ENCODE measurements at places on chromosomes 16 and 17.

DNA sequence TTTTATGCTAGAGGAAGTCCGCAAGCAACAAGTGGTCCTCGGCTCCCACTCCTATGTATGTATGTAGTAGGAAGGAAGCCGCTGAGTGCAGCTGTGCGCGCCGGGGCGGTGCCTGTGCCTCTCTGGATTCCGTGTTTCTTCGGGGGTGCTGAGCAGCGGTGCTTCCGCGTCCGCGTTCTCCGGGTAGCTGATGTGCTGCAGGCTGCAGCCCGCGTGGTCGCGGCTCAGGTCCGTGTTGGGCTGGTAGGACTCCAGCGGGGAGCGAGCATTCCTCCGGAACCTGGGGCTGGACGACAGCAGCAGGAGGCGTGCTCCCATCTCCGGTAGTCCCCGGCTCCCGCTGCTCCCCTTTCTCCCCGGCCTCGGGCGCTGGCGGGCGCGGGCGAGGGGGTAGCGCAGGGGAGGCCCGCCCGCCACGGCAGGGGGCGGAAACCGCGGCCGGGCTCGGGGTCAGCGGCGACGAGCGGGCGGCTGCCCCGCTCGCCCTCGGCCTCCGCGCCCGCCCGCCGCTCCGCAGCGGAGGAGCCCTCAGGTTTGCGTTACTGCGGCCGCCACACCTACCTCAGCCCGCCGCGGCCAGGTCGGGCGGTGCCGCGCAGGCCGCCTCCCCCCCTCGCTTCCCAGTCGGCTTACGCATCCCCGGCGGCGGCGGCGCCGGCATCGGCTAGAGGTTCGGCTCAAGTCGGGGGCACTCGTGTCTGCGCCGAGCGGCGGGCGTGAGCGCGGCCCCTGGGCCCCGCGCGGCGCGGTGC is 487 bp downstream of the C17orf67 start:
- H3K27me3 ChIP-seq = peaks cover 46% of the 10 kb centered on the region
- H3K27ac ChIP-seq = no peak overlapping the region
- H3K4me1 ChIP-seq = peaks cover 10% of the 10 kb centered on the region
- H3K36me3 ChIP-seq = no peaks in the 10 kb centered on the region

GRCh38 chr17:78677303-78678221 is 100.4 kb upstream of the DNAH17 start:
- no peaks in the 10 kb centered on the region for H3K27me3 ChIP-seq
- peaks cover 6% of the 10 kb centered on the region for H3K4me1 ChIP-seq
- H3K4me3 ChIP-seq = no peak overlapping the region
- no peak for DNase-seq

DNA sequence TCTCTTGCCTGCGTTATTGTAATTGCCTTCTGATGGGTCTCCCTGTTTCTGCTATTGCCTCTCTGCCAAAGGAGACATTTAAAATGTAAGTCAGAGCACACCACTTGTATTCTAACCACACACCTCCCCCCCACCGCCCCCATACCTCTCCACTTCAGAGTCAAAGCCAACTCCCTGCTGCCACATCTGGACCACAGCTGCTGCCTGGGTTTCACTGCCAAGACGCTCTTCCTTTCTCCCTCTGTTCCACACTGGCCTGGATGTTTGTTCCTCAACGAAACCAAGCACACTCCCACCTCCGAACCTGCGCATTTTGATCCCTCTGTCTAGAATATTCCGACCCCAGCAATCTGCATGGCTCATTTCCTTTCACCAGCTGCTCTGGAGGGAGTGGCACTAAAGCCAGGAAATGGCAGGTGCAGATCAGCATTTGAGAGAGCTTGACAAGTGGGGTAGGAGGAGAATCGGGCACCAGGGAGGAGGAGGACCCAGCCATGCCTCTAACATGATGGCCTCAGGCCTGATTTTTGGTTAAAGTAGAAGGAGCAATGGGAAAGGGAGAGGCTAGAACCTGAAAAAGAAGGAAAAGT is 92.4 kb upstream of the HS3ST2 start:
- no peaks in the 10 kb centered on the region for H3K36me3 ChIP-seq
- no peak overlapping the region for H3K27ac ChIP-seq

DNA sequence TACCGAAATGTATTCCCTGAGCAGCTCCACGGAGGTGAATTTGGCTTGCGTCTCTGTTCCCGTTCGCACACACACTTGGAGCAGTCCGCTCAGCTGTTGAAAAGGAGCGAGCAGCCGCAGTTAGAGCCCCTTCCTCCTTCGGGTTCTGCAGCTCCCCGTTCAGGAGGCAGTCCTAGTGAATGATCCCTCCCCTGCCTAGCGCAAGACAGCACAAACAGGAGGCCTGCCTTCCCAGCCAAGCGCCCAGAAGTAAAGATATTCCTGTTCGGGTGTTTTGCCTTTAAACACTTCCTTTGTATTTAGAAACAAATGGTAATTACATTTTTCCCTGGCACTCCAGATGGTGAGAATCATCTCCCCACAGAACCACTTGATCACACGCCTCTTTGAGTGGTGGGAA is 64.7 kb downstream of the ABCC12 start:
- no peak for DNase-seq
- H3K27me3 ChIP-seq = no peaks in the 10 kb centered on the region
- H3K4me1 ChIP-seq = no peaks in the 10 kb centered on the region
- no peak overlapping the region for H3K4me3 ChIP-seq

DNA sequence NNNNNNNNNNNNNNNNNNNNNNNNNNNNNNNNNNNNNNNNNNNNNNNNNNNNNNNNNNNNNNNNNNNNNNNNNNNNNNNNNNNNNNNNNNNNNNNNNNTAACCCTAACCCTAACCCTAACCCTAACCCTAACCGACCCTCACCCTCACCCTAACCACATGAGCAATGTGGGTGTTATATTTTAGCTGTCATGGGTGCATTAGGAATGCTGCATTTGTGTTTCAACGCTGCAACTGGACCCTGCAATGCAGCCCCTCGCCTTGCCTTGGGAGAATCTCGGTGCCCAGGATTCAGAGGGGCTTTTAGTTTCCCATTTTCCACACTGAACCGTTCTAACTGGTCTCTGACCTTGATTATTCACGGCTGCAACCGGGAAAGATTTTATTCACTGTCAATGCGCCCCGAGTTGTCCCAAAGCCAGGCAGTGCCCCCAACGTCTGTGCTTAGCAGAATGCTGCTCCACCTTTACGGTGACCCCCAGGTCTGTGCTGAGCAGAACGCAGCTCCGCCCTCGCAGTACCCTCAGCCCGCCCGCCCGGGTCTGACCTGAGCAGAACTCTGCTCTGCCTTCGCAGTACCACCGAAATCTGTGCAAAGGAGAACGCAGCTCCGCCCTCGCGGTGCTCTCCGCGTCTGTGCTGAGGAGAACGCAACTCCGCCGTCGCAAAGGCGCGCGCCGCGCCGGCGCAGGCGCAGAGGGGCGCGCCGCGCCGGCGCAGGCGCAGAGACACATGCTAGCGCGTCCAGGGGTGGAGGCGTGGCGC is 43.3 kb downstream of the POLR3K start:
- H3K27me3 ChIP-seq = no peaks in the 10 kb centered on the region
- no peak for DNase-seq
- H3K4me3 ChIP-seq = no peak overlapping the region
- H3K36me3 ChIP-seq = no peaks in the 10 kb centered on the region
- no peaks in the 10 kb centered on the region for H3K4me1 ChIP-seq

DNA sequence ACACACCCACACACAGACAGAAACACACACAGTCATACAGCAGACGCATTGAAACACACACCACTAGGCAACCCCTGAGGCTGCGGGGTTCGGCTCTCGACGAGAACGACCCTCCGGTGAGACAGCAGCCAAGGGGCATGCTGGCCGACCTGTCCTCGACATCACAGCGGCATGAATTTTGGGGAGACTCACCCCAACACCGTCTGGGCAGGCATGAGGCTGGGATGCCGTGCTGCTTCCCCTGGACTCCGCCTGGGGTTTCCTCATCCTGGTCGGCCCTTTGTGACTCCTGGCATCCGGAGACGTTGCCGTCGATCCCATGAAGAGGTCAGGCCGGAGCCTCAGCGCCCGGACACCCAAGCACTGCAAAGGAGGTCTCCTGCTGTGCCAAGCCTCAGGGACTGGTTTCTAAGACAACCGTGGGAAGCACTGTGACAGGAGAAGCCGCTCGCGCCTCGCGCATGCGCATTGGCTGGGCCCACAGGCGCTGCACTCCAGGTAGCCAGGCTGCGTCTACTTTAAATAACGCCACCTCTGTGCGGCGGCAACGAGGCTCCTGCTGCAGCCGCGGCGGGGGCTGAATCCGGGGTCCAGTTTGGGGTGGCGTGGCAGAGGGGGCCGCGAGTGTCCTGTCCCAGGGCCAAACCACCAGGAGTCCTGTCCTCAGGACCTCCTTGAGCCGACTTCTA is 13.8 kb upstream of the KCNJ18 start:
- no peaks in the 10 kb centered on the region for H3K27me3 ChIP-seq
- H3K4me1 ChIP-seq = no peaks in the 10 kb centered on the region
- no peak overlapping the region for H3K4me3 ChIP-seq
- no peak for DNase-seq
- no peak overlapping the region for H3K27ac ChIP-seq
- no peaks in the 10 kb centered on the region for H3K36me3 ChIP-seq

GRCh38 chr16:78659216-78659615 is 559.8 kb downstream of the WWOX start:
- no peak for DNase-seq
- H3K36me3 ChIP-seq = no peaks in the 10 kb centered on the region
- no peaks in the 10 kb centered on the region for H3K27me3 ChIP-seq

- H3K27ac ChIP-seq = no peak overlapping the region
- no peaks in the 10 kb centered on the region for H3K4me1 ChIP-seq
- no peaks in the 10 kb centered on the region for H3K36me3 ChIP-seq
- no peak overlapping the region for H3K4me3 ChIP-seq
- peaks cover 4% of the 10 kb centered on the region for H3K27me3 ChIP-seq
Measured at GRCh38 chr17:33091271-33091670, 99.6 kb downstream of the SPACA3 start.

DNA sequence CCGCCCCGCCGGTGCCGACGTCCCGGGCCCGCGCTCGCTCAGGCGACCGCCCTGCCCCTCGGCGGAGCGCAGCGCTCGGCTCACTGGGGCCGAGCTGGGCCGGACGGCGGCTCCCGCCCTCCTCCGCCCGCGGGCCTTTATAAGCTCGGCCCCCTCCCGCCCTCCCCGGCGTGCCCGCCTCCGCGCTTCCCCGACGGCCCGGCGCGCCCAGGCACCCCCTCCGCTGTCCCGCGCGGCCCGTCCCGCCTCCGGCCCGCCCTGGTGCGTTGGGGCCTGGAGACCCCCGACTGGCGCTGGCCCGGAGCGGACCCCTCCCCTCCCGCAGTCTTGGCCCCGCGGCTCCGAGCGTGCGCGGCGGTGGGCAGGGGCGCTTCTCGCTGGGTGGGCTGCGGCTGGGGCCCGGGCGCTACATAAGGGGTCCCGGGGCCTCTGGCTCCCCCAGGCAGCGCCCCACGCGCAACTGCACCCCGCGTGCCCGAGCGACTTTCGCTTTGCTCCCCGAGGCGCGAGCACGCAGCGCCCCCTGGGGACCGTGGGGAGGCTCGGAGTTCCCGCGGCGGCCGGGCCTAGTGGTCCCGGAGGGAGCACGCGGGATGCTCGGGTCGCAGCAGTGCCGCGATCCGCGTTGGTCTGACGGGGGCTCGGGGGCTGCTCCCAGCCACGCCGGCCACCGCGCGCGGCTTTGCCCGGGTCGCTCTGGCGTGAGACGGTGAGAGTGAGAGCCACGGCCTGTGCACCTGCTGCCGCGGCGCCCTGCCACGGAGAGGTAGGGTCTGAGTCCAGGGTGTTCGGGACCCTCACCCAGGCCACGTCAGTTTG is at the start of gene PIEZO1:
PIEZO1 (minus strand) TSS at position 115 of the 819 bp plus-strand sequence. CDS start 256 bp downstream, outside the sequence.
- DNase-seq = peak; percentile 70
- peaks cover under 1% of the 10 kb centered on the region for H3K4me1 ChIP-seq
- H3K27ac ChIP-seq = no peak within 1 kb of the TSS
- peaks cover 39% of the 10 kb centered on the region for H3K27me3 ChIP-seq
- peak within 1 kb of the TSS; percentile 50 for H3K4me3 ChIP-seq

GRCh38 chr17:39714234-39714633 is 14.4 kb downstream of the ERBB2 start:
- H3K27me3 ChIP-seq = no peaks in the 10 kb centered on the region
- H3K27ac ChIP-seq = no peak overlapping the region
- no peaks in the 10 kb centered on the region for H3K36me3 ChIP-seq
- H3K4me1 ChIP-seq = no peaks in the 10 kb centered on the region
- no peak overlapping the region for H3K4me3 ChIP-seq

DNA sequence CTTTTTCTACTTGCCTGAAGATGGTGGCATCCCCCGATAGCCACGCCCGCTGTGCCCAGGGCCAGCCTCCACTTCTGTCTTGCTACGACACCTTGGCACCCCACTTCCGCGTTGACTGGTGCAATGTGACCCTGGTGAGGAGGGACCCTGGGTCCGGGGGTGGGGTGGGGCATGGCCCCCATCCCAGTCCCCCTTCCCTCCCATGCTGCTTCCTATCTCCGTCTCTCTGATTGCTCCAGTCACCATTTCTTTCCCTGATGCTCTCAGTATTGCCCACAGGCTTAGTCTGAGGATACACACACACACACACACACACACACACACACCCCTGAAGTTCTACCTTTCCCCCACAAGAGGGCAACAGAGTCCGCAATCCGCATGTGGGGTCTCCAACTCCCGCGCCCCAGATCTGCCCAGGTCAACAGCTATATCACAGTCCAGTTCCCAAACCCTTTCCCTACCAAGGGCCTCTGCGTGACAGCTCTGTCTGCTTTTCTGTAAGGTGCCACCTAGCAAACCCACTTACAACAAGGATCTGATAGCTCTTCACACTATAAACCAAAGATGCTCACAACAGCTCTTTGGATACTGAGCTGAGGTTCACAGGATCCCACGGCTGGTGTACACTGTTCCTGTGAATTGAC is 3.4 kb downstream of the SGCA start:
- no peaks in the 10 kb centered on the region for H3K4me1 ChIP-seq
- no peaks in the 10 kb centered on the region for H3K36me3 ChIP-seq
- H3K4me3 ChIP-seq = no peak overlapping the region
- no peaks in the 10 kb centered on the region for H3K27me3 ChIP-seq
- DNase-seq = peak; percentile 87

GRCh38 chr17:27892542-27892865 is 661 bp downstream of the LYRM9 start:
- H3K4me1 ChIP-seq = peaks cover 43% of the 10 kb centered on the region
- peaks cover 16% of the 10 kb centered on the region for H3K27me3 ChIP-seq
- H3K4me3 ChIP-seq = peak overlapping the region; percentile 49
- H3K27ac ChIP-seq = no peak overlapping the region

GRCh38 chr17:76207275-76208059 is 32.8 kb downstream of the RNF157 start:
- H3K27me3 ChIP-seq = no peaks in the 10 kb centered on the region
- H3K27ac ChIP-seq = no peak overlapping the region
- no peak for DNase-seq
- no peak overlapping the region for H3K4me3 ChIP-seq

GRCh38 chr16:66551348-66551759 is 1.0 kb upstream of the CKLF start:
- DNase-seq = peak; percentile 37
- H3K4me3 ChIP-seq = no peak overlapping the region
- H3K27ac ChIP-seq = no peak overlapping the region
- peaks cover 13% of the 10 kb centered on the region for H3K27me3 ChIP-seq
- peaks cover 15% of the 10 kb centered on the region for H3K4me1 ChIP-seq

GRCh38 chr16:5031601-5032000 is 2.1 kb downstream of the NAGPA start:
- no peak overlapping the region for H3K27ac ChIP-seq
- no peak overlapping the region for H3K4me3 ChIP-seq
- DNase-seq = no peak
- H3K27me3 ChIP-seq = peaks cover 7% of the 10 kb centered on the region
- H3K4me1 ChIP-seq = peaks cover 6% of the 10 kb centered on the region

- DNase-seq = no peak
- H3K27me3 ChIP-seq = peaks cover 23% of the 10 kb centered on the region
- H3K4me3 ChIP-seq = no peak overlapping the region
- no peaks in the 10 kb centered on the region for H3K36me3 ChIP-seq
Measured at GRCh38 chr16:23710008-23710407, 3.0 kb downstream of the ERN2 start.

Measured in neural progenitor cell (in vitro differentiated cells).